ENCODE measurements at places on chromosomes 3 and 15. TPM values are rescaled to one million over a fixed set of nuclear protein-coding genes. Genes with fewer than 3 reads are reported as not detected.

AQP9 gene
- 0.62 TPM for total RNA-seq

MINAR1 gene
- 0.82 TPM for total RNA-seq

DNA sequence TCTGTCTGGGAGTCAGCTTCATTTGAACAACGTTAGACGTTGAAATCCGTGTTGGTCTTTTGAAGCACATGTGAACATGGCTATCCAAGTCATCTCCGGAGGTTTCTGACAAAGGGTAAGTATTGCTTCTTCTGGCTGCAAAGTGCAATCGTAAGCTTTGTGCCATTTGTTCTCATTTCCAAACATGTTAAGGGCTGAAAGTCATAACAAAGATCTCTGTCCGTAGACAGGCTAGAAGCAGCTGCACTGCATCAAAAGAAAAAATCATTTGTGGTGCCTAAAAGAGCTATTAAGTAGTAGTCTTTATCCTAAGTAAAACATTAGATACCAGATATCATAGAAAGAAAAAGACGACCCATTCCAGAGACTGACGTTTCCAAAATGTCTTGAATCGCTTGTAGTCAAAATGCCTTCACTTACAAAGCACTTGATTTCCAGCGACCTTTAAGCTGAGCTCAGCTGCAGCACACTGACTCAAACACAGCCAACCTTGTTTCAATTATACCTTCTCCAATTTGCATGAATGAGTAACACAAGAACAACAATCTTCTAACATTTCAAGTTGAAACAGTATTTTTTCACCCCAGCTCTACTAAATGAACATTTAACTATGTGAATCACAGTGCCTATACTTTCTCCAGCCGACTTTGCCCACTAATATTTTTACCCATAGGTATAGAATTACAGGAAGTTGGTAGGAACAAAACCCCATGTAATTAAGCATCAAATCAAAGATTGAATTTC is 76.6 kb downstream of the NEDD4 start:
- peak; percentile 42 for DNase-seq

MNS1 gene
- 4.7 TPM for total RNA-seq

DNA sequence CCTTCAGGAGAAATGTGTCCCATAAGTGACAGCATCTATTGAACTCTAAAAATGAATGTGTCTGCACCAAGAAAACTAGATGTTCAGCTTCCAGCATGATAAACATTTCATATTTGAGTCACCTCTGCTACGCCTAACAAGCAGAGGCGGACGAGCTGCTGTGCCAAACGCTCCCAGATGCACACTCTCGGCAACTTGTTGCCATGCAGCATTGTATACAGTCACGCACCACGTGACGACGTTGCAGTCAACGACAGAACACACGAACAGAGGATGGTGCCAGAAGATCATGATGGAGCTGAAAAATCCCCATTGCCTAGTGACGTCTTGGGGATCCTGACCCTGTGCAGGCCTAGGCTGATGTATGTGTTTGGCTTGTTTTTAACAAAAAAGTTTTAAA is 137.5 kb downstream of the XXYLT1 start:
- DNase-seq: peak; percentile 87

DNA sequence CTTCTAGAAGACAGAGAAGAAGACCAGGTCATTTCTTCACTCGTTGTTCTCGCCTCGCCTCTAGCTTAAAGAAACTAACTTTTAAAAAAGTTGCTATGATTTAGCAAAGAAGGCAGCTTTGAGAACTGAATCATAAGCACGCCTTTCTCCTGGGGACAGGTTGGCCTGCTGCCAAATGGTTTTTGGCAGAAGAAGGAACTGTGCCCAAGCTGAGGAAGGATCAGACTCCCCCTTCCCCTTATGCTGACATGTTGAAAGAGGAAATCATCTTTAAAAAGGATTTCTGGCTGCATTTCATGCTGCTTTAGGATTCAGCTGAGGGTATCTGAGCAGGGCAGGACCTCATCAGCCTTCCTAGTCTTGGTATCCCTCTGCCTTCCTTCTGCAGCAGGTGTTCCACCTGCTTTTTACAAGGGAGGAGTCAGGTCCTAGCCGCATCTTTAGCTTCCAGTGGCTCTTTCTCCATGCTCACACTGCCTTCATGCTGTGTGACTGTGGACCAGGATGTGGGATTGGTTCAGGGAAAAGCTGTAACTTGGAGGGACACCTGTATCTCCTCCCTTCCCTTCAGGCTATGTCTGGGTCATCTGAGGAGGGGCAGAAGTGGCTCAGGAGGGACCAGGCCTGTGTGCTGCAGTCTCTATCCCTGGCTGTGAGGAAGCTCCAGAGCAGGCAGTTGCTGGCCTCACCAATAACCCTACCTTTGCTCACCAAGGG is 34.1 kb upstream of the HACD2 start:
- DNase-seq: peak; percentile 90

U2SURP gene
- 107 TPM for total RNA-seq

Data from tongue (tissue), 3 donors.